Stimulated activated CD4-positive, alpha-beta T cell treated with anti-CD3 and anti-CD28 coated beads, Interleukin-1b, Interleukin-23, amount 100 ng/mL, for 1 hour (primary cell): ENCODE measurements at places on chromosomes 16 and 17.

GRCh38 chr17:17726458-17727060 is 45.3 kb downstream of the RAI1 start:
- no peak for DNase-seq

- DNase-seq, result no peak
Observed at GRCh38 chr17:81030741-81031565, 4.0 kb upstream of the BAIAP2 start.

DNA sequence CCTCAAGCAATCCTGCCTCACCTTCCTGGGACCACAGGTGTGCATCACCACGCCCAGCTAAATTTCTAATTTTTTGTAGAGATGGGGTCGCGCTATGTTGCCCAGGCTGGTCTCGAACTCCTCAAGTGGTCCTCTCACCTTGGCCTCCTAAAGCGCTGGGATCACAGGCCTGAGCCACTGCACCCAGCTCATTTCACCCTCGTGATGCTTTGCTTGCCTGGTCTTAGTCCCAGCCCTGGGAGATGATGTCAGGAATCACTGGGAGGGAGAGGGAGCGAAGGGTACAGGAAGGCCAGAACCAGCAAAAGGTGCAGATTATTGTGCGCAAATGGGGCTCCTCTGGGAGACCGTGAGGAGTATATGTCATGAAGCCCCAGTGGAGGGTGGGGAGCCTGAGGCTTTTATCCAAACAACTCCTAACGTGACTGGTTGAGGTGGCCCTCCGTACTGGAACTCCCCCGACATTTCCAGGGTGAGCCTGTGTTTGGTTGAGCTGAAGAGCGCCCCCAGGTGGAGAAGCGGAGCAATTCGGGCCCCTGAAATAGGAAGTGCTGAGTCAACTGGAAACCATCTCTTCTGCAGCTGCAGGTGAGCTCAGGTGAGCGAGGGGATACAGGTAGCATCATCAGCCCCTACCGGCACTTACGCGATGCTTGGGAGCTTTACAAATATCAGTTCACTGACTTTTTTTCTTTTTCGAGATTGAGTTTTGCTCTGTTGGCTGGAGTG is 41.2 kb upstream of the HAPSTR1 start:
- DNase-seq, result no peak

- DNase-seq, result no peak
Observed at GRCh38 chr16:78050734-78051400, 28.5 kb downstream of the CLEC3A start.

- DNase-seq, result no peak
Observed at GRCh38 chr17:65035191-65035590, 21.3 kb downstream of the GNA13 start.

- DNase-seq, result no peak
Observed at GRCh38 chr16:28187595-28188004, 24.2 kb downstream of the XPO6 start.

GRCh38 chr17:81932333-81932983 is 4.6 kb downstream of the PYCR1 start:
- DNase-seq, result no peak

DNA sequence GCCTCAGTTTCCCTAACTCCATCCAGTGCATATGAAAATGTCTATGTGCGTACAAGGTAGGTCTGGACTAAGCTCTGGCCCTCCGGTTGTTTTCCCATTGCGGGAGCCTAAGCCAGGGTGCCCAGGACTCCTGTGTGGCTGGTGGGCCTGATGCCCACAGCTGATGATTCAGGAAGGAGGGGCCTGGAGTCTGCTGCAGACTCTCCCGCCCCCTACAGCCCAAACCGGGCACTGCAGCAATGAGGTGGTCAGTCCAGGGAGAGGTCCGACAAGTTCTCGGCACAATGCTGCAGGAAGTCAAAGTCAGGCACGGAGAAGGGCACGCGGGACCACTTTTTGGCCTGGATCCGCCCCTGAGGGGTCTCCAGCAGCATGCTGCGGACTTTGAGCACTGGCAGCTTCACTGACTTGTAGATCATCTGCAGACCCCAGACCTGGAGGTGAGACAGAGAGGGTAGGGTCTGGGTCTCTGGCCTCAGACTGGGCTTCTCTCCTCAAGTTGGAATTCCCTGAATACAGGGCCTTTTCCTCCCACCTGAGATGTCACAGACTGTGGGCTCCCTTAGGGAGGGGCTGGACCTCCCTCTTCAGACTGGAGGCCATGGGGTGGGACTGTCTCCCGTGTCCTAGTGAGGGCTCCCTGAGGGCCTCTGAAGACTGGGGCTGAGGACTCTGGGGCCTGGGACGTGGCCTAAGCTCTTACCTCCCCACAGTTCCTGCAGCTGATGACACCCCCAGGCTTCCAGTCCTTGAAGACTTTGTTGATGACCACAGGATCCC is 3.4 kb upstream of the ZNF385C start:
- DNase-seq, result peak; percentile 39

GRCh38 chr17:55587608-55588139 is 76.4 kb upstream of the SMIM36 start:
- no peak for DNase-seq

GRCh38 chr17:69061721-69062556 is 1.2 kb upstream of the ABCA9 start:
- no peak for DNase-seq

- no peak for DNase-seq
Observed at GRCh38 chr16:82835487-82836155, 208.9 kb downstream of the CDH13 start.

DNA sequence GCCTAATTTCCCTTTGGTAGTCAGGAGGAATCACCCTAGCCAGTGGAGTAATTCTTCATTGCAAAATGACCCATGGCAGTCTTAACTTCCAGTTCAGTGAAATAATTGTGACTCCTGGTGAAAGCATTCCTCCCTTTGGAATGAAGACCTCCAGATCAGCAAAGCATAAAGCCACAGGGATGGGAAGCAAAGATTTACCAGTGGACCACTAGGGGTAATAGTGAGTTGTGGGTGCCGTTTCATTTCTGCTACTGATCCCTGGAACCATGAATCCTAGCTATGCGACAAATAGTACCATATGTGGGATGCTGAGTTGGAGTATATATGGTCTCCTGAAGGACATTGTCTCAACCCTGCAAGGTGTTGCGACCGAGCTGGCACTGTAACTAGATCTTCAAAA is 13.7 kb downstream of the DYNLL2 start:
- DNase-seq, result no peak

- DNase-seq, result no peak
Observed at GRCh38 chr17:290121-290521, 62.5 kb downstream of the RPH3AL start.

- no peak for DNase-seq
Observed at GRCh38 chr17:79414063-79414792, 196.6 kb downstream of the RBFOX3 start.

- no peak for DNase-seq
Observed at GRCh38 chr16:84450176-84450865, 54.1 kb downstream of the MEAK7 start.

DNA sequence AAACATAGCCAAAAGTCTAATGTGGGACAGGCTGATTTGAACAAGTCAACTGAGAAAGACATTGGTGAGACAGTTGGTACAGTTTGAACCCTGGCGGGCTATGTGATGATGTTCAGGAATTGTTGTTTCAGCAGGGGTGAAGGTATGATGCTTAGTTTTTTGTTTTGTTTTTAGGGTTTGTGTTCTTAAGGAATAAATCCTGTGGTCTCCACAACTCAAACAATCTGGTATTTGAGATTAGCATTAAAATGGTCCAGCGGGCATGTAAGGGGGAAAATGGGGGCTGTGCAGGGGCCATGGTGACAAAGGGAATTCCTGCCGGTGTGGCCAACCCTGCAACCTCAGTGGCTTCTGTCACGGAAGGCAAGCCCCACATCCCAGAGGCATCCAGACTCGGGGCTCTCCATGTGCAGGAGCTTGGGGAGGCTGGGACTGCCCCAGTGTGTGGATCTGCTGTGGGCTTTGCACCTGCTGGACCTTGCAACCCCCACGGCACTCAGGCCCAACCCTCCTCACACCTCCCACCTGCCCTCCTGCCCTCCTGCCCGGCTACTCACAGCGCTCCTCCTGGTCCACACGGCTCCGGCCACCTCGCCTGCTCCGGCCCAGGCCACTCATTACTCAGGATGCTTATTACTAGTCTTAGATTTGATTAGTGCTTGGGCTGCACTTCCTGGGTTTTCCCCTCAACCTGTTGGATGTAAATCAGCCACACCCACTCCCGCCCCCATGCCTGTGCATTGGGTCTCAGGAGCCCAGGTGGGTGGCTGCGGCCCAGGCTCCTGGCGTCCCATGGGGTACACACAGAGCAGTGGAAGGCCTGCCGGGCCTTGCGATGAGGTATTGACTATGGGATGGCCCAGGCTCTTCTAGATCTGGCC is at the start of gene TNFRSF13B:
TSS of gene TNFRSF13B (minus strand) at position 661 of the 881 bp plus-strand sequence. CDS start at position 618, 43 bp downstream.
- DNase-seq, result no peak

GRCh38 chr17:73616873-73617404 is 27.3 kb downstream of the SDK2 start:
- no peak for DNase-seq

DNA sequence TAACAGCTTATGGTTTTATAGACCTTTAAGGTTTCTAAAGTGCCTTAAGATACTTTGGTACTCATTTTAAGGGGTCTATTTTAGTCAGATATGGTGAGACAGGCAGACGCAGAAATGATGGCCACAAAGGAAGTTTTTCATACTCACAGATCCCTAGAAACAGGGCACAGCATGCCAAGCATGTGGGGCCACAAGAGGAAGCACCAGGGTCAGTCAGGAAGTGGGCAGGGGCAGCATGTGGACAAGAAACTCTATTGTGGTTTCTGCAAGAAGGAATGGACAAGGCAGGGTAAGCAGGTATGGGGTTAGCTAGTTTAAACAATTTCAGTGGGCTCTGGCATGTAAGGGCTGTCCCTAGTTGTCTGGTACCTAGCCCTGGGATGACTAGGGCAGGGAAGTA is 8.5 kb downstream of the EFCAB3 start:
- DNase-seq, result no peak

- no peak for DNase-seq
Observed at GRCh38 chr16:31215287-31216162, 1.4 kb downstream of the PYDC1 start.

DNA sequence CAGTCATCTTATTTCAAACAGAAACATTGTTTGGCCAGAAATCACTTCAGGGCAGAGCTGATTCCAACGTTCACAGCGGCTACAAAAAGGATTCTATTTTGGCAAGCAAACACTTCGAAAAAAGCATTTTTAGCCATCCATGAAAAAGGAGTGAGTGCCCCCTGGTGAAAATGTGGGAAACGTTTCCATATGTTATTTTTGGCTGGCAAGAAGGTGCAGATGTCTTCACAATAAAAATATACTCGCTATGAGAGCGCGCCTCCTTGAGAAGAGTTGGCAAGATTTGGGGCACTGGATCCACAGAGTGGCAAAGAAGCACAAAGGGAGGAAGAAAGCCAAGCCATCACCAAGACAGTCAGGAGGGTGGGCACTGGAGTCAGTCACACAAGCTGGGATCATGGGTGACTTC is 191.1 kb downstream of the CHD9NB start:
- DNase-seq, result no peak
